ENCODE measurements at places on chromosomes 3 and 15.
A peak's percentile ranks its signal among the peaks of the same experiment; 100 is the strongest.

DNA sequence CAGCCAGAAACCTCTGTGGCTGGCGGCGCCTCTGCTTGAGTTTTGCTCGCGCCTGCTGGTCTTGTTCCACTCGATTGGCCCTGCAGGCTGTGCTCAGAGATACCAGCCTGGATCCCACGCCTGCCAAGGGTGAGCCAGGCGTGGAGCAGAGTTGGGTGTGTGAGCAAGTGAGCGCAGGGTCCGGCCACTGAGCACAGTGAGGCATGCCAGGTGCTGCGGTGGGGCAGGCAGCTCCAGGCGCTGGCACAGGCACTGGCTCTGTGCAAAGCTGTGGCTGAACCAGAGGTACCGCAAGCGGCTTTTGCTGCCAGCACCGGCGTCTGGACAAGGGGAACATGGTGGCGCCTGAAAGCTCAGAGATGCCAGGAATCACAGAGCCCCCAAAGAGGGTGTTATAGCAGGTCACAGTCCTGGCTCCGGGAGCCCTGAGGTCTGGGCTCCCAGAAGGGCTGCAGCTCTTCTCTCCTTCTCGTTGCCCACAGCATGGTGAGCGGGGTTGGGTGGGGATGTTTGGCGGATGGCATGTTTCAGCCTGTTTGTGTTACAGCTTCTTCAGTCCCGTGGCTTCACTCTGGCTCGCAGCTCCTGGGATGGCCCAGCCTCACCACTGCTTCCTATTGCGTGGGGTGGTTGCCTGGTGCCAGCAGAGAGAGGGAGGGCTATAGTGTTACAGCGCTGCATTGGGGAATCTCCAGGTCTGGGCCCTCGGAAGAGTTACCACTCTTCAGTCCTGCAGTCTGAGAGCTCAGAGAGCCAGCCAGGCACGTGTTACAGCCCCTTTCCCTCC is 73.9 kb downstream of the NR1D2 start:
- no peak for DNase-seq

DNA sequence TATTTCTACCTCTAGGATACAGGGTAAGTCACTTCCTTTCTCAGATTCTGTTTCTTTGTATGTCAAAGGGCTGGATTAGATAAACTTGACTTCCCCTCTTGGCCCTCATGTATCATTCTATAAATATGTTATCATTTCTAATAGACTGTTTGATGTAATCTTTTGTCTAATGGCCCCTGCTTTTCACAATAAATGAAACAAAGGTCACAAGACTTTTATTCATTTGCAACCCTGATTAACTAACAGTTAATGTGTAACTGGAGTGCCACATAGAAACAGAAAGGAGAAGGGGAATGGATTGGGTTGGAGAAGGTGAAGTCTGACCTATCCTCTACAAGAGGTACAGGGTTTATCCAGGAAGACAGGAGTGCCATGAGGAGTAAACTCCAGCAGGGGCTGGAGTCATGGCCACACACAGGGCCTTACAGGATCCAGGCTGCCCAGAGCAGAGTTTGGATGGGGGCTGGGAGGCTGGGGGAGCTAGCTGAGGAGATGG is 8.0 kb upstream of the B3GNT5 start:
- DNase-seq, result no peak

DNA sequence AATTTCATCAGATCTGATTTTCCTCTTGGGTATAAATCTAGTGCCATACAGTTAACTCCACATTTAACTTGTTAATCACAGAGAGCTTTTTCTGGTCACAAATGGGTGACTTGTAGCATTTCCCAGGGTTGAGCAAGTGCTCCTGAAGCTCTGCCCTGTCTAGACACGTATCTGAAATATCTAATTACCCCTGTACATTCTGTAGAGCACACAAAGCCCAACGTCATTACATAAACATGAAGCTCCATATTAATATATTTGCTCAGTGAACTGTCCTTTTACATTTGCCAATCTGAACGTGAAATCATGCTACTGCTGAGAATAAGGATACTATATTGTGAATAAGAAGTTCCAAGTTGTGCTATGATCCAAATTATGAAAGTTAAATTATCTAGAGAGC is 49.0 kb downstream of the THBS1 start:
- no peak for DNase-seq

- DNase-seq, result no peak
These were observed 171.1 kb downstream of the ZNF621 start for GRCh38 chr3:40695848-40696247.

GRCh38 chr15:66899555-66900350 is 165.6 kb upstream of the SMAD3 start:
- DNase-seq, result no peak

- no peak for DNase-seq
These were observed 61.4 kb upstream of the ZBTB38 start for GRCh38 chr3:141306922-141307321.

GRCh38 chr15:56735589-56735988 is 2.3 kb upstream of the ZNF280D start:
- no peak for DNase-seq

DNA sequence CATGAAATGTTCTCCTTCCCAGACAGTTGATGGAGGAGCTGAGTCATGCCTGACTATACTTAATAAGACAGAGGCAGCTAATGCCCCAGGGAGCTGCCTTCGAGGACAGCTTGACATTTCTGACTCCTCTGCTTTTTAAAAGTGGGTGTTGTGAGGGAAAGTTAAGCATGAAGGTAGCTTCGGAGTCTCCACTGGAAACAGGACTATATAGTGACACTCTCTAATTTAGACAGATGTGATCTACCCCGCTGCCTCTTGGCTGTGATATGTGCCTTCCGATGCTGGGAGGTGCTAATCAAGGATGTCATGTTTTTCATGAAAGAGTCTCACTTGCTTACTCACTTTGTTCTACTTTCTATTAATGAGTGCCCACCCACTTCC is 72.7 kb downstream of the IL1RAP start:
- no peak for DNase-seq

DNA sequence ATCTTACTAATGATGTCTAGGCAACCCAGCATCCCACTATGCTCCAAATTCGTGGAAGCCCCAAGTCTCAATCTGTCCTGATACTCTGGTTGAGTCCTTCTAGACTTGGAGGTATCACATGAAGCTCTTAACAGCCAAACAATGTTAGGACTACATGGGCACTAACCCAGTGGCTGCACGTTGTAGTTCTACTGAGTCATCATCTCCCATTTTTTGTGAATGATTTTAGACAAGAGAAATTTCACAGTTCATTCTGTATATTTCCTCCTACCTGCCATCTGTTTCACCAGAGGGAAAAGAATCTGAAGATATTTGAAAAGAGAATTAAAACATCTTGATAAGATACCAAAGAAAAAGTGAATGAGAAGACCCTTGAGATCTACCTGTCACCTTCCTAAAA is 9.8 kb upstream of the WWTR1 start:
- DNase-seq, result no peak

DNA sequence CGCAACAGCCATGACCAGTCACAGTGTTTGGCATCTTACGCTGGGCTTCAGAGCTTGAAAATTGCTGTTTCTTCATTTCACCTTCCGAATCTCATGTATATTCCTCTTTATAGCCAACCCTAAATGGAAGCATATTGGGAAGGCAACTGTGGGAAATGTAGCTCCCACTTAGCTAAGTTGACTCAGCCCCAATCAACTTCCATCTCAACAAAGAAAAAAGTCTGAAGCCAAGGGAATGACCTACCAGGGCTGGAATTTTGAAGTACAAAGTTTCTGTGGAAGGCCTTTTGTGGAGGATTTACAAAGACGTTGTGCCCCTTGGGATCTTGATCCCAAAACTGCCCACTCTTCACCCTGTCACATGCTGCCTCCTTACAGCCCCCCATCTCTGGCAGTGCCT is 85.2 kb upstream of the OXTR start:
- DNase-seq, result no peak

DNA sequence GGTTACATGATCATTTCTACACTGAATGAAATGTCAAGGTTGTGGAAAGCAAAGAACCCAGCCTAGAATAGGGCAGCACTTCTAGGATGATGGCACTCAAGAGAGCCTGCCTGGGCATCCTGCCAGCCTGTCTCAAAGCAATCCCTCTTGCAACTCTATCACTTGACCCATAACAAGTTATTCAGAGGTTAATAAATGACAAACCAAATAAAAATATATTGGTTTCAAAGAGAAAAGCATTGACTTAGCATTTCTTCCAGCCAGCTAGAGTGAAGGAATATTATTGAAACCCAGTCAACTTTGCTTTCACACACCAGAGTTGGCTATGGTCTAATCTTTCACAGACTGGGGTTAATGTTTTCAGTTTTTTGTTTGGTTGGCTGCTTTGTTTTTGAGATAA is 214.6 kb upstream of the UBE2E2 start:
- DNase-seq, result no peak

GRCh38 chr3:14344351-14344750 is 58.1 kb upstream of the SLC6A6 start:
- no peak for DNase-seq

GRCh38 chr3:64530434-64531049 is 157.3 kb downstream of the ADAMTS9 start:
- peak; percentile 65 for DNase-seq

- peak; percentile 40 for DNase-seq
These were observed 356.5 kb downstream of the ZIC4 start for GRCh38 chr3:147049821-147050220.

DNA sequence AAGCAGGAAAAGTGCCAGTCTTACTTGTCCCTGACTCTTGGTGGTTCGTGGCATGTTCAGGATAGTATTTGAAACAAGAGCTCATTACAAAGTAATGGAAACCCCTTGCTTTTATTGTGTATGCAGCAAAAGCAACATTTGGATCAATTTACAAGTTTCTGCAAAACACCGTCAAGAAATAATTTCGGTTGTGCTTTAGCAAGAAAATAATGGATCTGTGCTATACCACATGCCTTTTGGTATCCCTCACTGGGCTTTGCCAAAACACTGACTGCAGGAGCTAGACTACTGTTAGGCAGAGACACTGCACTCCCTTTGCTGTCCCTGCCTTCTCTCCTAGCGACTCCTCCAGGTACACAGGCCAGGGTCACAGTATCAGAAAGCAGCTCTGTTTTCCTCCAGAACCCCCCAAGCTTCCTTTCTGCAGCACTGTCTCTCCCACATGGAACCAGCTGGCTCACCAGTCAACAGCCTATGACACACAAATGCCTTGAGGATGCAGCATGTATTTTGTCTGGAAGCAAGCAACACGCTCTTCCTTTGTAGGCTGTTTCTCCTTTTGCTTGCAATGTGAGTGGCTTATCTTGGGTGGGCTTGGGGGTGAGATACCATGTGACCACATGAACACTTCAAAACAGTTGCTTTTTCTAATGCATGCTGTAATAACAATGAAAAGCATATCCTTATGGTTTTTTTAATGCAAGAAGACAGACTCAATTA is 111.4 kb downstream of the PGPEP1L start:
- no peak for DNase-seq

GRCh38 chr15:64456634-64457108 is 3.7 kb upstream of the ZNF609 start:
- DNase-seq, result no peak

GRCh38 chr15:78097667-78098066 is 5.3 kb downstream of the SH2D7 start:
- DNase-seq, result no peak

DNA sequence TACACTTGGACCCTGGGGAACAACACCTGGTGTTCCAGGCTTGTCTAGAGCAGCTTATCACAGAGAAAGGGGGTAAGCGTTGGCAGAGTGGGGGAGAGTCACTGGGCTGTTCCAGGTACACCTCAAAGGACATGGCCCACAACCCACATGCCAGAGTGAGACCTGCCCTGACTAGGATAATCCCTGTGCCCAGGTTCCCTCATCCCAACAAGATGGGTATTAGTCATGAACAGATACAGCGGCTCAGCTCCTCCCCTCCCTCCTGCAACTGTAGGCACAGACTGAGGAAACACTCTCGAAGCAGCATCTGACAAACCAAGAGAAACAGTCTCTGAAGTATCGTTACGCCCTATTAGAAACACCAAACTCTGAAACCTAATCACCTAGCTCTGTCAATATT is 32.1 kb upstream of the RPS17 start:
- no peak for DNase-seq

DNA sequence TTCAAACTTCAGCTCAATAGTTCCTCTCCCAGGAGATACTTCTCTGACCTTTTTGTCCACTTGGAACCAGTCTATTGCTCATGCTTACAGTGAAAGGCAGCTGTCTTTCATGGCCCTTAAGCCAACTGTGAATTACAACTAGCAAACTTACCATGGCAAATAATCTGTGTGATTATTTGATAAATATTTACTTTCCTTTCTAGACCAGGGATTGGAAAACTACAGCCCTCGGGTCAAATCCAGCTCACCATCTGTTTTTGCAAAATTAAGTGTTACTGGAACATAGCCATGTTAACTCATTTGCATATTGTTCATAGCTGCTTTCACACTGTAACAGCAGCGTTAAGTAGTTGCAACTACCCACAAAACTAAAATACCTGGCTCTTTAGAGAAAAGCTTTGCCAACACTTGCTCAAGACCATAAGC is 289.1 kb upstream of the MCTP2 start:
- DNase-seq, result no peak

- no peak for DNase-seq
These were observed 542.4 kb downstream of the SQOR start for GRCh38 chr15:46177219-46177618.

DNA sequence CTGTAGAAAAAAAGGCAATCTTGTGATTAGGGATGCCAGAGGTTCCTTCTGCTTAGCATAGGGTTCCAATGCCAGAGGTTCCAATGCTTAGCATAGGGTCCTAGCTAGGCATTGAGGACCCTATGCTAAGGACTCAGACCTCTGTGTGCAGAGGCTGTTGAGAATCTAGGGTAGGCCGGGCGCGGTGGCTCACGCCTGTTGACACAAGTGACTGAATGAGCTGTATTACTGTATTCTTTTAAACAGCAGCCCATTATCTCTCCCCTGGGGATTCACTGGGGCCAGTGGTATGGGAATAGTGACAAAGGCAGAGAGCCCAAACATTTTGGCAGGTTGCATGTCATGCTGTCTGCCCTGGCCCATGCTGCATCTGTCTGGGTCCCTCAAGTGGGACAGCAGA is 16.2 kb downstream of the PAK6 start:
- DNase-seq, result no peak

- DNase-seq, result no peak
These were observed 1.4 kb downstream of the VHL start for GRCh38 chr3:10142707-10143560.

GRCh38 chr3:183710231-183710630 is 12.6 kb downstream of the YEATS2 start:
- DNase-seq, result no peak

- DNase-seq, result no peak
These were observed 29.9 kb downstream of the FAH start for GRCh38 chr15:80182611-80183261.

DNA sequence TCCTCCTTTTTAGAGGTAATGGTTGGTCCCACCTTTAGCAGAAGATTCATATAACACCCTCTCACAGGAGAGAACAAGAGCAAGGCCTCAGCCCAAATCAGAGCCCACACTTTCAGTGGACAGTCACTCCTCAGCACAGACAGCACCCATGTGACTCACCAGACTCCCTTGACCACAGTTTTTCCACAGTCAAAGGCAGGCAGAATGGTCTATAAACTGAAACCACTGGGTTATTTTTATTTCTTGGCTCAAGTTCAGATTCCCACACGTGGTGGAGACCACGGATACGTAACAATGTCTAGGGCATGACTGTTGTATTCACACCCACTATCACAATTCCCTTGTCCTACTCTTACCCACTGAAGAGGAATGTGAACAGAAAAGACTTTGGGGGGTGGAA is 237.8 kb upstream of the UBE2E1 start:
- no peak for DNase-seq

- no peak for DNase-seq
These were observed 54.7 kb downstream of the TP63 start for GRCh38 chr3:189685860-189686259.

Data from left hindlimb (tissue), 1 donor.